ENCODE measurements at places on chromosomes 7 and 10.
A peak's percentile ranks its signal among the peaks of the same experiment; 100 is the strongest.

DNA sequence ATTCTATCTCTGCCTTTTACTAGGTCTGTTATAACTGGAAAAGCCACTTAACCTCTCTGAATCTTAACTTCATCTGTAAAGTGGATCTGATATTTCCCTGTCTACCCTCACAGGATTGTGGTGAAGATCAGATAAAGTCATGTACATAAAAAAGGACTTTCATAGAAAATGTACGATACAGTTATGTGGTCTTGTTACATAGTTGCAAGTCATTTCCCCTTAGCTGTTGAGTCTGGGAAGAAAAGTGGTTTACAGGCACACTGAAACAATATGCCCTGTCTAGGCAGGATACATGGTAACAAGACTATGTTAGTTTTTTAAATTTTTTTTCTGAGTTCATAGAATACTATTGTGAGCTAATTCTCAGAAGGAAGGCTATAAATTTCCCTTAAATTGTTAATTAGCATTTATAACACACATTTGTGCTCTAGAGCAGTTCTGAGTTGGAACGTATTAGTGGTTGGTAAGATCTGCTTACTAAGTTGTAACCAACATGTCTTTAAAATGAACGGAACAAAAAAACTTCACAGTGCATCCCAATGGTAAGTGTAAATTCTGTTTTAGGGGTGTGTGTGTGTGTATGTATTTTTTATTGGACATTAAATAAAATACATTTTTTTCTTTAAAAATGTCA is 7.1 kb upstream of the GSTO1 start:
- DNase-seq: no peak

DNA sequence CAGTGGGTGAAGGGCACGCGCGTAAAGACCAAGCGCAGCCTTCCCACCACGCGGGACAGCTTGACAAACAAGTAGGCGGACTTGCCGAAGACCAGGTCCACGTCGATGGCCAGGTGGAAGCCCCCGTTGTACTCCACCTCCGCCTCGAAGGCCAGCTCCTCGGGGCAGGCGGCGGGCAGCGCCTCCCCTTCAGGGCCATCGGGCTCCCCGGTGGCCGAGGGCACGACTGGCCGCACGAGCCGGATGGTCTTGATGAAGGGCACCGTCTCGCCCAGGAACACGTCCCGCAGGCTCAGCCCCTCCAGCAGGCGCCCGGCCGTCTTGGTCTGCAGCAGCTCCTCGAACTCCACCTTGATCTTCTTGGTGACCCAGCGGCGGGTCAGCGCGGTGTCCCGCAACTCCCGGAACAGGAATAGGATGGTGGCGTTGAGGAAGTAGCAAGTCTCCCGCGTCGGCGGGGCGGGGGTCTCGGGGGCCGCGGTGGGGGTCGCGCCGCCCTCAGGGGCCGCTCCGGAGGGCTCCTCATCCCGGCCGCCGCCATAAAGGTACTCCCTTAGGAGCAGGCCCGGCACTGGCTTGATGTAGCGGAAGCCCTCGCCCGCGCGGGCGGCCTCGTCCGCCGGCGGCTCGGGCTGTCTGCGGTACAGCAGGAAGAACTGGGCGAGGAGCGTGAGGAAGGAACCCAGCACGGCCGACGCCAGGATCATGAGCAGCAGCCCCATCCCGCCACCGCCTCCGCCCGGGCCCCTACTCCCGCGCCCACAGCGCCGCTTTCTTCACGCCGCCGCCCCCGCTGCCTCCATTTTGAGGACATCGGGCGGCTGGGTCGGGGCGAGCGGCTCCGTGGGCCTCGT is 507 bp downstream of the PDZD8 start:
- DNase-seq: no peak

DNA sequence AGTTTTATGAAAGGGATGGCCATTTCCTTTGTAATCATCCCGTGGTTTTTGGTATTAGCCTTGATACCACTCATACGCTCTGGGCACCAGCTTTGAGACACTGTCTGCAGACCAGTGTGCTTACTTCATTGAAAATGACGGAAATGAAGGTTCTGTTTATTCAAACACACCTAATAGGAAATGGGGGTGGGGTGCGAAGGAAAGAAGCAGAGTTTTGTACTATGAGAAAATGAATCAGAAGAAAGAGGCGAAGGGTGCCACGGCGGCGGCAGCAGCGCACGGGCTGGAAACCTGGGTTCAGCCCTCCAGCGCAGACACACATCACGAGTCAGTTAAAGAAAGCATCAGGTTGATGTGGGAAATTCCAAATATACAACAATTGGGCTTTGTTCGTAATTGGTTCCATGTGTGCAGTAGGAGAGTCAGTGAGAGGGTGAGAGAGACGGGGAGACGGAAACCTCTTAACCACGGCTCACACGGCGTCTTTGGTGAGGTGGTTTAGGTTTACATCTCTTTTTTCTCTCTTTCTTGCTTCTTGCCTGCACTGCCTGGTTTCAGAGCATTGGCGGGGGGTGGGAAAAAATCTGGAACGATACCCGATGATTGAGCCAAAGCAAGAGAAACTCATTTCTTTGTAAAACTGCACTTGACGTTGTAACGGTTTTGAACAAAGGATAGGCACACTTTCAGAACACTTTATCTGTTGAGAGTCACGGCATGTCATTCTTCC is 321.2 kb downstream of the FRMD4A start:
- peak; percentile 52 for DNase-seq

DNA sequence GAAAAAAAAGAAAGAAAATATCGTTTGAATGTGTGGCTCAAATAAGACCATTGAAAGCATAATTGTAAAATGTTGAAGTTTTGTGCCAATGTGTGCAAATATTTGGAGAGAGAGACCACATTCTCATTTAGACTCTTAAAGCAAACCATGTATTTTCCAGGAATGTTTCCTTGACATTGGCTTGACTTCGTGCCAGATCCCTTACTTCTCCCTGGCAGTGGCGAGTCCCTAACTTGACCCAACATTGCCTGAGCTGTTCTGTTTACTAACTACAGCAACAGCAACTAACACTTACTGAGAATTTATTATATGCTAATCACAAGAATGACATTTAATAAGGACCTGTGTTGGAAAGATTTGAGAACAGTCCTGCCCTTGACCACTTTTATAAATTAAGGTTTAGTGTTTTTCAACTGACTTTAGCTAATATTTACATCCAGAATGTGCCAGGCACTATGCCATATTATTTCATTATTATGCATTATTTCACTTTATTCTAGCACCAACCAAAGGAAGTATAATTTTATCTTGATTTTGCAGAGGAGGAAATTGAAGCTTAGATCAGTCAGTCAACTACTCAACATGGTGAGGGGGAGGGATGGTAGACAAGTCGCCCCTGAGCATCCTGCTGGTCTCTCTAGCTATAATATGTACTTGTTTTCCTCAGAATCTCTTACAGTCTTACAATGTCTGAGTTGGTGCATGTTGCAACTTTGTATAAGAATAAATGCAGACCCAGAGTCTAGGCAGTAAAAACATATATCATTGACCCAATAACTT is 29.7 kb downstream of the ZNF467 start:
- no peak for DNase-seq

DNA sequence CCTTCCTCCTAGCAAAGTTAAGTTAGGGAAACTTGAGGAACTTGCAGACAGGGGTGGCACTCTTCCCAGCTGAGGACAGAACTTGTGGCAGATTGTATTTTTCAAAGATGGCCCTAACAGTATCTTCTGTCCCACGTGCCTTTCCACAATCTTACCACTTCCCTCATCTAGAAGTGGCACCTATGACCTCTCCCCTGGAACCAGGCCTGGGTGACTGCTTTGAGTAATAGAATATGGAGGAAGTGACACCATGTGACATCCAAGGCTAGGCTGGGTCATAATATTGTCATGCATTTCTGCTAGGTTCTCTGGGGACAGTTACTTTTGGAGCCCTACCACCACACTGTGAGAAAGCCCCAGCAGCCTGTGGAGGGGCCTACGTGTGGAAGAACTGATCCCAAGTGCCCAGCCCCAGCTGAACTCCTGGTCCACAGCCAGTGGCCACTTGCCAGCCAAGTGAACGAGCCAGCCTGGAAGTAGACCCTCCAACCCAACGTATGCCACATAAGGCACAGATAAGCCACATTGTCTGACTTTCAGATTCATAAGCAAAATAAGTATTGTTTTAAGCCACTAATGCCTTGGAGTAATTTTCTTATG is 193.7 kb downstream of the PTPN20 start:
- no peak for DNase-seq

DNA sequence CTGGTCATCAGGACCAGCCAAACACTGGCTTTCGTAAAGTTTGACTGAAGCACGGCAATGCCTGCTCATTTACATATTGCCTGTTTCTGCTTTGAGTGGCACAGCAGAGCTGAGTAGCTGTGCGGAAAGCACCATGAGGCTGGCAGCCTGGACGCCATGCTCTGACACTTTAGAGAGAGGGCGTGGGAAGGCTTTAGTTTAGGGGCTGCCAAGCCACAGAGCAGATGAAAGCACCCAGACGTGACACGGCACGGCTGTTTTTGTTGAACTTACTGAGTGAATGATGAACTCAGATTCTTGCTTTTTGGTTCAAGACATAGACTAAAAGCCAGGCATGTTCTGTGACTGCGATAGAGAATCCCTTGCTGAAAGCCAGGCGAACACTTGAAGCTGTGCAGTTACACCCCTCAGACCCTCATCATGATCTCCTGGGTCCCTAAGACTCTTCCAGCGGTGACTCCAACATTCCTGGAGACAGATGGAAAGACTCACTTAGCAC is 182.1 kb downstream of the ZMYND11 start:
- DNase-seq: no peak

DNA sequence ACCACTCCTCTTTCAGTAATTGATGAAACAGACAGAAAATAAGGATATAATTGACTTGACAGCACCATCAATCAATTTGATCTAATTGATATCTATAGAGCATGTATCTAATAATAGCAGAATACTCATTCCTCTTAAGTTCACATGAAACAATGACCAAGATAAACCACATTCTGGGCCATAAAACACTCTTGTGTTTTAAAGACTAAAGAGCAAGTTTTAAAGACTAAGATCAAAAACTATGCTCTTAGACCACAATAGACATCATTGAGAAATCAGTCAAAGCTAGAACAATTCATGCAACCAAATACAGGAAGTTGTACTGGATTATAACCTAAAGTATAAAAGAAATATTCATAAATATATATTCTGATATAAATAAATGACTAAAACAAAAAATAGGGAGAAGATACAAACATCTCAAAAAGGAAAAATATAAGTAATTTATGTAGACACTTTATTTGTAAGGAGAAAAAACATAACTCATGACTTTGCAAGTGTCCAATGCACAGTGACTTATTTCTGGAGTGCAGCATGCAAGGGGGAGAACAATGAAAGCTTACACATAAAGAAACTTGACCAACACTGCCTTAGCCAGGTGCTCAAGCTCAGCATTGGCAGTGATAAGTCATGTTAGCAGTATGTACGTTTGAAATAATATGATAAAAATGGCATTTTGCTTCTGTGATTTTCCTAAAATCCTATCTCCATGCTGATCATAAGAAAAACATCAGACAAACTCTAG is 312.7 kb upstream of the IGFBP3 start:
- no peak for DNase-seq

All from stimulated activated CD4-positive, alpha-beta T cell treated with anti-CD3 and anti-CD28 coated beads, Interleukin-1b, Interleukin-23, amount 100 ng/mL, for 1 hour (primary cell).